AG10803 (cell line): ENCODE measurements at places on chromosomes 7 and 10.

DNA sequence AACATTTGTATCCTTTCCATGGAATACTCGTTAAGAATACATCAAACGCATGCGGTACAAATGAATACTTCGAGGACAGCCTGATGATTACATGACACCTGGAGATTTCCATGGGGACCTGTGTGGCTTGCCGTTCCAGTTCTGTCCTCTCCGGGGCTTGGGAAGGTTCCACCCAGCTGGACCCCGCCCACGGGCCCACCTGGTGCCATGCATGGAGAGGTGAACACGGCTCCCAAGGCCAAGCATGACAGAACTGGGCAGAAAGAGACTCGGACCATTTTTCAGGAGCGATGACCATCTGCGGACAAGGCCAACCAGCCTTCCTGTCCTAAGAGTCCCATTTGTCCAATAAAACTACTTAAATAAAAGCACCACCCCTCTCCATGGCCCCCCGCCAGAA, 80.1 kb downstream of the TEX36 start:
- DNase-seq: no peak

DNA sequence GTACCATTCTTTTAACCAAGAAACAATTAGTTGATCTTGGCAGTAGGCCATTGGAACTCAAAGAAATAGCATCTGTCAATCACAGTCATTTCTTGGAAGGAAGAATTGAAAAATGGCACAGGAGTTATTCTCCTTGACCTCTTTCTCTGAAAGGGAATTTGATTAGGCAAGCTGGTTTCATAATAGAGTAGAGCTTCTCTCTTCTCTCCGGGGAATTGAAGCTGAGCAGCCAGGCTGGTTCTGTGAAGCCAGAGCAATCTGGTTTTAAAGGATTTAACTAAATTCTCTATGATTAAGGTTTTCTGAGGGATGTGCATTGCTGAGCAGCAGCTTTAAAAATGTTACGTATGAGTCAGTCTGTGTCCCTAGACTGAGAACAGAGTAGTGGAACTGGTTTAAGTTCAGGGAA, 70.2 kb downstream of the AHCYL2 start:
- DNase-seq: peak; percentile 87

GRCh38 chr10:121607310-121608055, 9.2 kb upstream of the FGFR2 start:
- no peak for DNase-seq

DNA sequence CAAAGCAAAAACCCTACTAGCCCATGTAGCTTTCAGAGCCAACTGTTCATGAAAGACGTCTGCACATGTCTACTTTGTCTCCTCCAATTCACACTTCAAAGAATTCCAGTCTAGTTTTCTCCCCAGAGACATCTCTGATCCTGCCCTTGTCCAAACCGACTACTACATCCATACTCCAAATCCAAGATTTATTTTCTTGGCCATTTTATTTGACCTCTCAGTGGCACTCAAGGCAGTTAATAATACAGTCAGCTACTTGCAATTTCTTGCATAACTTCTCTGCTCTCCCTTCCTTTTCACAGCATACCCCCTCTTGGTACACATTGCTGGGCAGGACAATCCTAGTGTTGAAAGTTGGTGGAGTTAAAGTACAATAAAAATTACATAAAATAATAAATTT, 170.9 kb upstream of the INHBA start:
- DNase-seq: peak; percentile 82

DNA sequence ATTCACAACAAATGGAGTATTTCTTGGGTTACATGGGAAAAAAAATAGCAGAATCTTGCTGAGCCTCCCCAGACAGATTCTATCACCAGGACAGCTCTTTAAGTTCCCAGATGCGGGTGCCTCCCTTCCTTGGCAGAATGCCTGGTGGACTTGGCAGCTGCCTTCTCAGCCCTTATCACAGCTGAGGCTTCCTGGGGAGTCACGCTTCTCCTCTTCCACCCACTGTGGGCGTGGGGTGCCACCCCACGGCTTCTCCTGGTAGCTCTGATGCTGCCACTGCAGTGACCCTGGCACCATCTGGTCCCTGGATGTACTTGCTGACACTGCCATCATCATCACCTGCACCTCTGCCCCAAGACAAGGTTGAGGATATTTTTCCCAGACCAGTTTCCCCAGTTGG, 16.2 kb upstream of the NME8 start:
- peak; percentile 4 for DNase-seq

DNA sequence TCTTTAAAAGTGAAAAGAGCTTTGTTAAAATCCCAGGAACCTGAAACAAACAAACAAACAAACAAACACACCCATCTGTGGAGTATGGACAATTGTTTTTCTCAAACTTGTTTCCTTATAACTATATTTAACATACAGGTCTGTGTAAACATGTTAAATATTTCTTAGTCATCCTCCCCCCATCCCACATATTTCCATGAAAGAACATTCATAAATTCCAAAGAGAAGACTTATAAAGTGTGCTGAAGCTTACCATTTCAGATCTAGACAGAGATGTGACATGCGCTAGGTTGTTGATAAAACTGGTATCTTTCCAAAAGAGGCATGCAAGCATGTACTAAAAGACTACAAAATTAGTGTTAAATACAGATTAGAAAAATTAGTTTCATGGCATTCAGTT, 6.5 kb downstream of the FKBP14 start:
- no peak for DNase-seq

GRCh38 chr10:77965294-77965693, 38.7 kb upstream of the DLG5 start:
- DNase-seq: peak; percentile 97

DNA sequence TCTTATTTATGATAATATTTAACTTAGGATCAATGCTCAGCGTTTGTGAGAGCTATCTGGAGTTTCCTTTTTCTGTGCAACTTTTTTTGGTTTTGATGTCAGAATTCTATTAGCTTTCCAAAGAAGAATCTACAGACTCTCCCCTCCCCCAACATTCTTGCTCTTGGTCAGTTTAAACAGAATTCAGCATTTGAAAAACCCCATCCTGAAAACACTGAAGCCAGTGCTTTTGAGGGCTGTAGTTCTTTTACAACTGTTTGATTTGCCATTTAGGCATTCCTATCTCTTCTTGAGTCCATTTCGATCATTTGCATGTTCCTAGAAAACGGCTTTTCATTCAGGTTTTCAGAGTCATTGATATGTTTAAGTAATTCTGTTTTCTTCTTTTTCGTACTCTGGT, 15.6 kb upstream of the CXCL12 start:
- no peak for DNase-seq

DNA sequence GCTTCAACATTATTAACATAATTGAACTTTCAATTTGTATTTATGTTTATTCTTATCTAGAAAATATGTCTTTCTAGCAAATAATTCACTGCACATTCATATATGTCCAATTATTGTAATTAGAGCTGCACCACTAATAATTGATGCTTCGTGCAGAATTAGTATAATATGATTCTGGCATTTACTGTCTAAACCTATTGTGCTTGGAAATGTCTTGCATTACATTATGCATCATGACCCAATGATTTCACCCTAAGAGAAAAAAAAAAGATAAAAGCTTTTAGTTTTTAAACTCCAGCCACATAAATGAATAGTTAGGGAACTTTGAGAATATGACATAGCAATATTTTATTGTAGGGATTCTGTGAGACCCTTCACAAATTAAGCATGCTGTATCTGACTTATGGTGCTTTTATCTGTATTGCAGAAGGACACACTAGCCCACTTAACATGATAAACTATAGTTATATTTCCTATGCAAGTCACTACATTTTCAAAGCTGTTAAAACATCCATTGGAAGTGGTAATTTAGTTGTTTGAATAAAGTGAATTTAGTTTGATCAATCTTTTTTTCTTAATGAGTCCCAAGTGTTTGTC, 1609.1 kb downstream of the REEP3 start:
- no peak for DNase-seq

- no peak for DNase-seq
These were observed 139.5 kb upstream of the CHST15 start for GRCh38 chr10:124232686-124233545.

GRCh38 chr7:2967253-2967652, 76.4 kb downstream of the CARD11 start:
- DNase-seq: no peak

- peak; percentile 58 for DNase-seq
These were observed 219.3 kb downstream of the JAZF1 start for GRCh38 chr7:27961255-27961654.

DNA sequence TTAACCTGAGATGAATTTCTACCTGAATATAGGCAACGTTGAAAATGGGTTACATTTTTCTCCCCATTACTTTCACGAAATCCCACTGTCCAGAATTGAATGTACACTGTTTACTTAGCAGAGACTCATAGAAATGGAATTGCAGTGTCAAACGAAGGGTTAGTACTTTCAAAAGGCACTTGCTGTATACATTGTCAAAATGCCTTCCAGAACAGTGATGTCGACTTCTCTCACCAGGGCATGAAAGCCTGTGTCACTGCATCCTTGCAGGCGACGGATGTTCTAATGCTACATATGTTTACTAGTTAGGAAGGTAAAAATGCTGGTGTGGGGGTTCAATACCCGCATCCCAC, 41.2 kb downstream of the TACC2 start:
- DNase-seq: no peak

DNA sequence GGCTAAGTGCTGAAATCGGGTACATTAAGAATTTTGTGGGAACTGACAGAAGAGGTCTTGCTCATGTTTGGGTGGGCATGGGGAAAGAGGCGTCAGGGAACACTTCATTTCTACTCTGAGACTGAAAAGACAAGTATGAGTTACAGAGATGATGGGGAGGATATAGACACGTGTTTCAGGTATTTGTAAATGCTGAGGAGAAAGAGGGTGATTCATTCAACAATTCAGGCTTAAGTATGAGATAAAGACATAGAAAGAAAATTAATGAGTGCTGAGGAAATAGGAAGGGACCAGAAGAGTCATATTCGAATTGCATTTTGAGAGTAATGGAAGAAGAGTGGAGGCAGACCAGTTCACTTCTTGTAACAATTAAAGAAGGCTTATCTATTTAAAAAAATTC, 143.6 kb downstream of the HBP1 start:
- peak; percentile 18 for DNase-seq

- no peak for DNase-seq
These were observed 8.0 kb upstream of the CCDC71L start for GRCh38 chr7:106668861-106669524.

GRCh38 chr7:27923642-27923980, 183.6 kb downstream of the TAX1BP1 start:
- no peak for DNase-seq
